ENCODE measurements at places on chromosomes 11 and 22. TPM values are rescaled to one million over a fixed set of nuclear protein-coding genes. Genes with fewer than 3 reads are reported as not detected.

PDE2A gene
- total RNA-seq, result 25.3 TPM

PRR33 gene
- not detected for total RNA-seq

TBX1 gene
- 6.5 TPM for total RNA-seq

OR51B4 gene
- not detected for total RNA-seq

SPDYC gene
- total RNA-seq, result not detected

EIF3M gene
- total RNA-seq, result 484 TPM

SLC15A3 gene
- total RNA-seq, result 8.7 TPM

PNPLA5 gene
- total RNA-seq, result not detected

C11orf16 gene
- total RNA-seq, result not detected

OR10A6 gene
- not detected for total RNA-seq

CDON gene
- total RNA-seq, result 1.8 TPM

TOP3B gene
- 31.9 TPM for total RNA-seq

PIH1D2 gene
- 1.3 TPM for total RNA-seq

MS4A2 gene
- not detected for total RNA-seq

PVALB gene
- not detected for total RNA-seq

B3GAT3 gene
- 19.3 TPM for total RNA-seq

TCN2 gene
- total RNA-seq, result 61.3 TPM

MISFA gene
- total RNA-seq, result 0.28 TPM

MMP11 gene
- total RNA-seq, result 4.5 TPM

MPZL3 gene
- total RNA-seq, result 11.5 TPM

RAB36 gene
- total RNA-seq, result 0.74 TPM

MB gene
- not detected for total RNA-seq

FOSL1 gene
- 11.5 TPM for total RNA-seq

NUMA1 gene
- total RNA-seq, result 140 TPM

VSIG10L2 gene
- not detected for total RNA-seq

GVQW3 gene
- 0.79 TPM for total RNA-seq

HTR3A gene
- not detected for total RNA-seq

UBQLNL gene
- total RNA-seq, result 0.04 TPM

CHRM1 gene
- total RNA-seq, result not detected

LARGE2 gene
- not detected for total RNA-seq

SGSM1 gene
- total RNA-seq, result 0.20 TPM

PKNOX2 gene
- total RNA-seq, result not detected

GGT1 gene
- total RNA-seq, result 0.28 TPM

SEPTIN3 gene
- total RNA-seq, result 0.07 TPM

LINC01488 gene
- total RNA-seq, result not detected

SLC22A6 gene
- total RNA-seq, result not detected

RTL10 gene
- total RNA-seq, result 39.3 TPM

TMEM9B gene
- 31.3 TPM for total RNA-seq

Measured in pulmonary artery endothelial cell (primary cell).